ENCODE measurements at places on chromosomes 3 and 15. TPM values are rescaled to one million over a fixed set of nuclear protein-coding genes. Genes with fewer than 3 reads are reported as not detected.

PRKAR2A gene
- total RNA-seq, result 22.0 TPM

DNAH12 gene
- not detected for total RNA-seq

MUC13 gene
- total RNA-seq, result not detected

GMNC gene
- total RNA-seq, result not detected

PLIN1 gene
- 0.72 TPM for total RNA-seq

SAMMSON gene
- not detected for total RNA-seq

SMAD6 gene
- total RNA-seq, result 5.3 TPM

TMIE gene
- total RNA-seq, result not detected

KIF23 gene
- 29.2 TPM for total RNA-seq

ANKUB1 gene
- total RNA-seq, result not detected

IQCF5 gene
- not detected for total RNA-seq

All from epithelial cell of alveolus of lung (primary cell).